ENCODE measurements at places on chromosomes 4 and X.
A peak's percentile ranks its signal among the peaks of the same experiment; 100 is the strongest.

- DNase-seq, result no peak
Measured at GRCh38 chrX:12065251-12065650, 73.0 kb upstream of the FRMPD4 start.

DNA sequence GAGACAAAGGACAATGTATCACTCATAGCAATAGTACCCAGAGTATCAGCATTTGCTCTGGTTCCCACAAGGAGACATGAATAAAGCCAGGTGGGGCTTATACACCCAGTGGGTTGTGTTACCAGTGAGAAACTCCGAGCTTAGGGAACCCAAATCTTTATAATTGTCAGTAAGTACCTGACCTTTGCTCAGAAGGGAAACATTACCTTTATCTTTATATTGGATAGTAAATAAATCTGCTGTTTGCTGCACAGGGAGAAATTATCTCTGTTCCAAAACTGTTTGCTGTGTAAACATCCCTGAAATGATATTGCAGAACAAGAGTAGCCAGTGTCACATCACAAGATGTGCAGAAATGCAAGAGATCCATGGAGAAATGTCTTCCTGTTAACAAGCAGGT is 12.1 kb upstream of the SLAIN2 start:
- DNase-seq, result no peak

GRCh38 chr4:76198411-76199237 is 15.0 kb downstream of the SCARB2 start:
- DNase-seq, result no peak

DNA sequence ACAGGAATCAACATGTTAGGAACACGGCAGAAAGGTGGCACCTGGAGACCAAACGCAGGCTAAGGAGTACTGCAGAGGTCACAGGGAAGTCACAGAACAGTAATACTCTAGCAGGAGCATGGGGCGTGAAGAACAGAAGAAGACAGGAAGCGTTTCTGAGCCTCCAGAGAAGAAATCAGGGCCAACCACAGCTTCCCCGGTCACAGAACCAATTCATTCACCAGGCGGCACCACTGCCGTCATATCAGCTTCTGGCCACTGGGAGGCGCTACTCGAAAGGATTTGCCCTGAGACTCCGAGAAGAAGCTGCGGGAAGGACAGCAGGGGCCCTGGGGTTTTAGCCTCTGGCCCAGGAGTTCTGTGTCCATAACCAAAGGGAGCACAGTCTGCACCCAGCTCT is 78.0 kb upstream of the DRD5 start:
- peak; percentile 59 for DNase-seq

- no peak for DNase-seq
Measured at GRCh38 chrX:19798423-19798822, 89.0 kb downstream of the SH3KBP1 start.

- peak; percentile 81 for DNase-seq
Measured at GRCh38 chr4:147768113-147768512, 36.2 kb downstream of the ARHGAP10 start.

Measured in AML-193 (cell line).